Urinary bladder (tissue), 4 donors: ENCODE measurements at places on chromosomes 7 and 10. TPM values are rescaled to one million over a fixed set of nuclear protein-coding genes. Genes with fewer than 3 reads are reported as not detected.

- DNase-seq, result no peak
Measured at GRCh38 chr7:153835712-153836265, 216.4 kb upstream of the DPP6 start.

- DNase-seq, result peak; percentile 43
Measured at GRCh38 chr10:13990392-13990805, 340.3 kb downstream of the FRMD4A start.

GRCh38 chr10:89702121-89702480, 711 bp downstream of the KIF20B start:
- DNase-seq, result no peak

DNA sequence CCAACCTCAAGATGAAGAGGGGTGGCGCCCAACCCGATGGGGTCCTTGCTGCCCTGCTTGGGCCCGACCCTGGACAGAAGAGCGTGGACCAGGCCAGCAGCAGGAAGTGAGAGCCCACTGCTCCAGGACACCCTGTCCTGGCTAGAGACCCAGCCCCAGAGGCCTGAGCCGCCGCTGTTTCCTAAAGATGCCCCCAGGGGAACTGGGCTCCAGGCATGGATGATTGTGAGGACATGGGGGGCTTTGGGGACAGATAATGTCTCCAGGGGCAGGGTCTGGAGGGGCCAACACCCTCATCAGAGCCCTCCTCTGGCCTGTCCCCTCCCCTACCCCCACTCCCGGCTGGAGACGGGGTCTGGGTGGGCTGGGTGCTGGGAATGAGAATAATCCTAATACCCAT, 71.7 kb downstream of the MYL10 start:
- no peak for DNase-seq

GRCh38 chr10:46245381-46245900, 41.4 kb upstream of the ANTXRL start:
- DNase-seq, result no peak

- DNase-seq, result no peak
Measured at GRCh38 chr10:14601872-14602725, 172.6 kb downstream of the FAM107B start.

DNA sequence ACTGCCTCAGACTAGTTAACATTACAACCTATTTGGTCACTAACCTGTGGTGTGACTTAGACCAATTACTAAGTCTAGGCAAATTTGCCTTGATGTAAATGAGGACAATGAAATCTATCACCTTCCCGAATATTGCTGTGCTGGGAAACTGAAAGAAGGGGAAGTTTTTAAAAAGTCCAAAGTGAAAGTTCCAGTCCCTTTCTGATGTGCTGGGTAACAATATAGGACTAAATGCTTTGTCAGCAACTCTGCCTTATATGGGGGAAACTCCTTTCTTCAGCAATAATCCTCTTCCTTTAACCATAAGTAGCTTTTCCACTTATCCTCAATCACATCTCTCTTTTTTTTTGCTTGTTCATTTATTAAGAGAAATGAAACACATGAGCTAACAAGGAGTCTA, 3.9 kb downstream of the PIK3AP1 start:
- DNase-seq, result no peak

- DNase-seq, result no peak
Measured at GRCh38 chr10:86410542-86411124, 44.0 kb upstream of the GRID1 start.

DNA sequence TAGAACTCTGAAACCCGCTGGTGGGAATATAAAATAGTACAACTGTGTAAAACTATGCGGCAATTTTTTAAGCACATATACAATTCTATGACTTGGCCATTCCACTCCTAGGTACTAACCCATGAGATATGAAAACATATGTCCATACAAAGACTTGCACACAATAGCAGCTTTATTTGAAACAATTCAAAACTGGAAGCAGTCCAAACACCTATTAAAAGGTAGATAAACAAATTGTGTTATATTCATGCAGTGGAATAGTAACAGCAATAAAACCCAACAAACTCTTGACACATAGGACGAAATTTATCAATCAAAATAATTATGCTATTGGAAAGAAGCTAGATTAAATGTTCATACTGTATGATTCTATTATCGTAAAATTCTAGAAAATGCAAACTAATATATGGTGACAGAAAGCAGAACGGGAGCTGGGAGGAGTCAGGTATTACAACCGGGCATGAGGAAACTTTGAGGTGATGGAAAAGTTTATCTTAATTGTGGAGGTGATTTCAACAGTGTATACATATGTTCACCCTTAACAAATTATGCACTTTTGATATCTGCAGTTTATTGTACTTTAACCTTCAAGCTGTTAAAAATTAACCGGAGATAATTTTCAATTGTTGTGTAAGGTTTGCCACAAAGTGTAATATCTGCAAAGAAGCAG, 803 bp upstream of the STK31 start:
- DNase-seq, result no peak

- DNase-seq, result no peak
Measured at GRCh38 chr7:159019111-159019510, 125.6 kb downstream of the VIPR2 start.

DNA sequence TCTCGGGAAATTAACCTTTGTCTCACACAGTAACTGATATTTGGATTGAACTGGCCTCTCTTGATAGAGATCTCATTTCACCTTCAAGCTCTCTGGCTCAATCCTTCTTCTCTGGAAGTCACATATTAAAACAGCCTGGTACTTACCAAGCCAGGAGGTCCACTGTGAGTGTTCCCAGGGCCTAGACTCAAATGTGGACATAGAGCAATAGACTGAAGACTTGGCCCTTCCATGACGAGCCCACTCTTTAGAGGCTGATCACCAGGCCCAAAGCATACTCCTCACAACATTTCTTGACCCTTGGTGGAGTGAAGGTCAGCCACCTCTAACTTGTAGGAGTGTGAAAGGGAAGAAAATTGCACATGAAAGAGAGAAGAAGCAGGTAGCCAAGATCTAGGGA, 38.5 kb downstream of the COL1A2 start:
- DNase-seq, result no peak

- no peak for DNase-seq
Measured at GRCh38 chr10:33532901-33533300, 198.4 kb upstream of the NRP1 start.

DNA sequence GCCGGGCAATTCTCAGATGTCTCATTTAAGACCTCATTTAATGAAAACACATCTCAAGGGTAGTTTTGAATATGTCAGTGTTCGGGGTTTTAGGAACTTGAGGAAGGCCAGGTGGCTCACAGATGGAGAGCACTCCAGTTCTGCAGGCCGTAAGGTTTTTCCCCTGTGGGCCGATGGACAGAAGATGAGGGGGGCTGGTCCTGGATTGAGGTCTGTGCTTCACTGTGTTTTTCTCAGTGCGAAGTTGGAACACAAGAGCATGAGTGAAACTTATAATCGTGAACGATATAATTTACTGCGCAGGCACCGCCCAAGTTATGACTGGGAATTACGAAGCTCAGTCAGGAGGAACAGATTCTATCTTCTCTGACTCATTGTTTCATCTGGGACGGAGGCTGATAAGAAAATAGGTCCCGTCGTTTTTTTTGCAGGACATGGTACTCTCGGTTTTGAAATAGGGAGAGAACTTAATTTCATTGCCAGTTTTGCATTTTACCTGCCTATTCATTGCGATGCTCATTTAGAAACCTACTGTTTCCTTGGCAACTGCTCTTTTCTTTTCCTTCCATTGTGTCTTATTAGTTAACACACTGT, 591.0 kb upstream of the PFKP start:
- no peak for DNase-seq

GRCh38 chr7:158582089-158582456, 5.5 kb downstream of the PTPRN2 start:
- DNase-seq, result no peak

DNA sequence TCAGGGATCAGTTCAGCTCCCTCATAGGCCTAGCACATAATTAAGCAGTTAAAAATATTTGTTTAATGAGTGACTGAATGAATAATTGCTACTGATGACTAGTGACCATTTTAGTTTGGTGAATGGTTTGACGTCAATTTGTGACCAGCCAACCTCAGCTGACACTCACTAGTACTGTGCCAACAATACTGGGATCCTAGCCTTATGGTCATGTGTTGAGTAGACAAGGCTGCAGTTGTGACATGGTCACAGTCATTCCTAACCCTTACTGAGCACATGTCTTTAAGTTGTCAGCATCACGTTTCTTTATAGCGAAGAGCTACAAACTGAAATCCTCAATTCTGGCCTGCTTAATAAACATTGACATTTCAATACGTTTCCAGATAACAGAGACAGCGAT, 86.9 kb upstream of the SLC26A5 start:
- DNase-seq, result no peak

- peak; percentile 40 for DNase-seq
Measured at GRCh38 chr7:2314209-2314955, at the start of gene SNX8. Gene SNX8, minus strand, starts transcription at chr7:2314441. Its CDS starts 20 bp downstream, at chr7:2314421.

DNA sequence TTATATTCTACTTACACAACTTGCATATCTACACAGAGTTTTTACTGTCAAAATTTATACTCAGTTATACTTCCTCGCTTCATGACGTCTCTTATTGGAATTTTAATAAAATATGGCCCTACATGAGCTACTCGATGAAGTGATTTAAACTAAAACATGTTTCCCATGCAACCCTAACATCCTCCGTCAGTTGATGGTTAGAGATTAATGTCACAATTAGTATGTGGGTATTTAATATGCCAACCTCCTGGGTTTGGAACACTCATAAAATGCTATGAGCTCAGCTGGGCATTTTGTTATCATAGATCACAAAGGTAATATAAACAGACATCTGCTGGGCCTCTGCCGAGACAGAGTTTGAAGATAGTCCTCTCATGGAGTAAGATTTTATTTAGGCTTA, 66.5 kb downstream of the GNAT3 start:
- no peak for DNase-seq

- no peak for DNase-seq
Measured at GRCh38 chr7:115864082-115864481, 166.5 kb downstream of the TFEC start.

DNA sequence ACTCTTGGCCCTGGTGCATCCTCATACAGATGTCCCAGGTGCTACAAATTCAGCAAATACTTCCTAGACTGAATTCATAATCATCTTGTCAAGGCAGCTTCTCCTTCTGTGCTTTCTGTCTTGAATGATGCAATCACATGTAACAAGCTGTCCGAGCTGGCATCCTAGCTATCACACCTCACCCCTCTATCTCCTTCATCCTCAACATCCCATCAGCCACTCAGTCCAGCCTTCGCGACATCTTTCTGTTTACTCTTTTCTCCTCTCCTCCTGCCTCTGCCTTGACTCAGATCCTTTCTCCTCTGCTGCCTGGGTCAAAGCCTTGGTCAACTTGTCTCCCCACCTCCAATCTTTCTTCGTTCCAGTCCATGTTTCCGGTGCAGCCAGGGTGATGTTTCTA, 240.4 kb upstream of the CELF2 start:
- no peak for DNase-seq

- DNase-seq, result no peak
Measured at GRCh38 chr7:29400437-29400836, 163.2 kb upstream of the PRR15 start.

- DNase-seq, result no peak
Measured at GRCh38 chr7:81285142-81285871, 366.5 kb upstream of the SEMA3C start.

- DNase-seq, result no peak
Measured at GRCh38 chr7:138079137-138079536, 2.9 kb downstream of the AKR1D1 start.

- no peak for DNase-seq
Measured at GRCh38 chr10:123913688-123914268, 22.2 kb upstream of the CPXM2 start.

GRCh38 chr7:81256991-81257390, 338.1 kb upstream of the SEMA3C start:
- no peak for DNase-seq

GRCh38 chr10:28677888-28678686, 766 bp downstream of the BAMBI start:
- DNase-seq, result no peak

- DNase-seq, result no peak
Measured at GRCh38 chr7:79452032-79452494, 1.4 kb downstream of the MAGI2 start.

DNA sequence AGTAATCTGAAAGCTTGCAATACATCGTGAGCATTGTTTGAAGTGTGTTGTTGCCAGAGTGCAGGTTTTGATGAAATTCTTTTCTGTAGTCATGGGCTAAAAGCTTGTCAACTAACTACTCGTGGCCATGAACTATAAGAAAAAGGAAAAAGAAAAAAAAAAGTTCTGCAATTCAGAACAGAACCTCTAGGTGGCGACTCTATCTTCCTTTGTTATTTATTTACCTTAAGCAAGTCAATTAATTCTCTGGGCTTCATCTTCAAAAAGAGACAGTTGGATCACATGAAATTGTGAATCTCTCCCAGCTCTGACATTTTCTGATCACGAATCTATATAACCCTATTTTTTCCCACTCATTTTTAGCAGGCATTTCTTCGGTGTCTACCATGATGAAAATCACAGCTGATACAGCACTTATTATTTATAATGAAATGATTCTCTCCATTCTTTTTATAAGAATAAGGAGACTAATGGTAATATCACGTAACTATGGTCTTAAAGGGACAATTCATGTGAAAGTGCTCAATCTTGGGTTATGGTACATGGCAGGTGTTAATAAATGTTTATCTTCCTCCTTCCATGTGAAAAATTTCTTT, 18.8 kb downstream of the TMEM196 start:
- DNase-seq, result no peak

GRCh38 chr10:110648692-110649346, 4.7 kb downstream of the RBM20 start:
- no peak for DNase-seq

GRCh38 chr10:58576751-58577436, 64.2 kb downstream of the BICC1 start:
- DNase-seq, result no peak

DNA sequence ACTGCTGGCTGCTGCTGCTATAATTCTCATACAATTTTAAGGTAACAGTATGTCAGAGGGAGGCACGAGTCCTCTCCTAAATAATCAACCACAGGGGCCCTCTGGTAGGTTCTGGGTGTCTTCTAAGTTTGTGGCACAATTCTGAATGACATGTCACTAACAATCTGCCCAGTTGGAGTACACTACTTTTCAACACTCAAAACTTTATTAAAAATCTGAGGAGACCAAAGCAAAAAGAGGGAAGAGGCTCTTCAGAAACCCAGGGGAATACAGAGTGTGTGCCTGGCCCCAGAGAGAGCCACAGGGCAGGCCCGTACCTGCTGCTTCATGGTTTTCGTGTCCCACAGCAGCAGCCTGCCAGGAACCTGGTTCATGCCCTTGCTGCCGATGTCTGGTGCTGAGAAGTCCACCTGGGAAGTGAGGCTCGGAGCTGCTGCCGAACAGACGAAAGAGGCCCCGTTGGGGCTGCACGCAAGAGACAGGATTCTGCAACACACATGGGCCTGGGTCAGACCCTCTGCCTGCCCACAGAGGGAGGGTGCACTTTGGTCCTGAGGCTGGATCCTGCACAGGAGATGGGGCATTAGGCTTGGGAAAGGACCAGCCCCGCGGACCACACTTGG, 18.3 kb downstream of the WDR91 start:
- no peak for DNase-seq

Gene SLC13A1
- polyA plus RNA-seq, result not detected

Gene INHBA
- polyA plus RNA-seq, result 1.0 TPM

Gene ST8SIA6
- polyA plus RNA-seq, result 0.79 TPM

Gene CYP26C1
- not detected for polyA plus RNA-seq

Gene C10orf88
- polyA plus RNA-seq, result 6.0 TPM

Gene FAM237B
- polyA plus RNA-seq, result not detected

Gene CADPS2
- polyA plus RNA-seq, result 5.5 TPM

Gene AGAP4
- 11.3 TPM for polyA plus RNA-seq

Gene TPST1
- 72.8 TPM for polyA plus RNA-seq

Gene TM9SF3
- 55.2 TPM for polyA plus RNA-seq

Gene KCNMA1
- polyA plus RNA-seq, result 107 TPM

Gene NXPH1
- polyA plus RNA-seq, result 0.14 TPM

Gene NEUROG3
- polyA plus RNA-seq, result not detected

Gene CTAGE15
- 0.08 TPM for polyA plus RNA-seq

Gene GRID1
- 2.4 TPM for polyA plus RNA-seq
